Stimulated activated CD8-positive, alpha-beta memory T cell treated with anti-CD3 and anti-CD28 coated beads, Interleukin-15, amount 100 ng/mL, for 48 hours (primary cell): ENCODE measurements at places on chromosomes 16 and 17.

- no peak for DNase-seq
Observed at GRCh38 chr17:15978606-15979005, 20.9 kb downstream of the ZSWIM7 start.

DNA sequence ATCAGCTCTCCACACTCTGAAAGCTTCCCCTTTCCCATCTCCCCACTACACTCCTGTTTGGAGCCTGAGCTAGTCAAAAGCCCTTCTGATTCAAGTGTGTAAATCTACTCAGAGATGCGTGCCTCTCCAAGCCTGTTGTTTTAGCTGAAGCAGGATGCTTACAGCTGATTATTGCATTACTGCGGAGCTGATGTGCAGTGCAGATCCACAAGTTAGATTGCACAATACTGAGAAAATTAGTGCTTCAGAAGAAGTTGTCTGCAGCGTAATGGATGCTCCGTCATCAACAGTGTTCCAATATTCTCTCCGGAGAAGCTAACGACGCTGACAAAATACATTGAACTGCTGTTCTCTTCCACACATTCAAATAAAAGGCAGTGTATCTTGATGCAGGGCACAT lies 44.8 kb upstream of the NLRP1 start:
- no peak for DNase-seq

- DNase-seq, result no peak
Observed at GRCh38 chr17:69874175-69874670, 200.8 kb upstream of the KCNJ16 start.

DNA sequence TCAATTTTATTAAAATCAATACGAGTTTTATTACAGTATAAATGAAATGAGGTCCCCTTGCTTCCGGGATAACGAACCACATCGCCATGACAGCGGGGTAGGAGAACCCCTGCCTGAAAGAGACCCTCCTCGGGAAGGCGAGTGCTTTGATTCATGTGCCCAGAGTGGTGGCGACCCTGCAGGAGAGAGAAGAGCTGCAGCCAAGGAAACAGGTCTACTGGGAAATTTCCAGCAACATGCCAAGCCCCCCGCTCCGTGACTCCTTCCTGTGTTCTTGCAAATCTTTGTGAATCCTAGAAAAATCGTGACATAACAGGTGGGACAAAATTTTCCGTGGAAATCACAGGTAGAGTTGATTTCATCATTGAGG lies 162.5 kb downstream of the WSCD1 start:
- DNase-seq, result no peak

DNA sequence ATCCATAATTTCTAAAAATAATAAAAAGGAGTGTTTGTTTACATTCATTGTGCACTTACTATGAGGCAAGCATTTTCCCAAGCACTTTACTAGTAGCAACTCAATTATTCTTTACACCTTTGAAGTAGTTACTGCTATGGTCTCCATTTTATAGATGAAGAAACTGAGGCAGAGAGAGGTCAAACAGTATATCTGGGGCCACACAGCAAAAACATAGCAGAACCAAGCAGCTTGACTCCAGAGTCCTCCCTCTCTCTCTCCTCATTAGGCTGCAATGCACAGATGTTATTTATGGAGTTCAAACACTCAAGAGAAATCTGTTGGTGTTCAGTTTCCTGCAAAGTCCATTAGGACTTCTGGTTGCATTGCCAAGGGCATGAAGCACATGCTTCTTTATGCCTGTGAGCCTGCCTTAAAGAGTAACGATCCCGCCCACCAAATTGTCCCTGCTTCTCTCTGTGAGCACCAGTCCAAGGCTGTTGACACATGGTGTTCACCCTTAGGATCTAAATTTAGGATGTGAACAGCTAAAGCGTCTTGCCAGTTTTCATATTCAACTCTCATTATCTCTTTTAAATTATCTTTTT lies 44.0 kb downstream of the GPRC5B start:
- DNase-seq, result no peak

GRCh38 chr17:63512388-63512787 lies 10.8 kb upstream of the KCNH6 start:
- no peak for DNase-seq

DNA sequence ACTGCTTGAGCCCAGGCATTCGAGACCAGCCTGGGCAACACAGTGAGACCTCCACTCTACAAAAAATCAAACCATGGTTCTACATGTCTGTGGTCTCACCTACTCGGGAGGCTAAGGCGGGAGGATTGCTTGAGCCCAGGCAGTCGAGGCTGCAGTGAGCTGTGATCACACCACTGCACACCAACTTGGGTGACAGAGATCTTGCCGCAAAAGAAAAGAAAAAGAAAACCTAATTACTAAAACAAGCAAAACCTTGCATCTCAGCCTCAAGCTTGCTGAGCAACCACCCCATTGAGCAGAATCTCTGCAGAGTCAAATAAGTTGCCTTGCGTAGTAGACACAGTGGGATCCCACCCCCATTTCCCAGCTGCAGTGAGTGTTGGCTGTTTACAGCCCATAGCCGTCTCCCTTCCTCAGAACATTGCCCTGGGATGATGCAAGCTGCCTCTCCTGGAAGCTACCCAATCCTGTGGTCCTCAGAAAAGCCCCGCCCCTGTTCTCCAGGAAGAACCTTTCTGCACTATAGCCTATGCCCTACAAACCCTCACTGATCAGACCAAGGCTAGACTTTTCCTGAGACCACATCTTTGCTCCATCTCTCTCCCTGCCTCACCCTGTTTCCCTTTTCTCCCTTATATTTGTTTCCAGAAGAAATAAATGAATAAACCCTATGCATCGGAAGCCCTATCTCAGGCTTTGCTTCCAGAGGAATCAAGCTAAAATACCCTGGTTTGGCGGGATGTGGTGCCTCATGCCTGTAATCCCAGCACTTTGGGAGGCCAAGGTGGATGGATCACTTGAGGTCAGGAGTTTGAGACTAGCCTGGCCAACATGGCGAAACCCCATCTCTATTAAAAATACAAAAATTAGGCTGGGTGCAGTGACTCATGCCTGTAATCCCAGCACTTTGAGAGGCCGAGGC lies 16.7 kb upstream of the ERN2 start:
- no peak for DNase-seq

DNA sequence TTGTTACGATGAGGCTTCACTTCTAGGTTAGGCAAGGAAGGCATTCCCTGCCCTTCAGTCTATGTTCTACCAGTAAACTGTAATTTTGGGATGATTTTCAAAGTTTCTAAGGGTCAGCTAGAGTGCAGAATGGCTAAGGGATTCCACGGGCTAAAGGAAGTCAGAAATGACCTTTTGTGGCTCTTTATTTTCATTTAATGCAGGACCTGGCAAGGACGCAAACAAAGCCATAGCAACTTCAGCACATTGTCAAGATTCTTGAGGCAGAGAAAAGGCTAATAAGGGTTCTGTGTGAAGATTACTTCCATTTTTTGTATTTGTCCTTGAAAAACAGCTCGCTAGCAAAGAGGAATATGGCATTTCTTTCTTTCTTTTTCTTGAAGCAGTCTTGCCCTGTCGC lies 76.6 kb downstream of the STX8 start:
- DNase-seq, result no peak

DNA sequence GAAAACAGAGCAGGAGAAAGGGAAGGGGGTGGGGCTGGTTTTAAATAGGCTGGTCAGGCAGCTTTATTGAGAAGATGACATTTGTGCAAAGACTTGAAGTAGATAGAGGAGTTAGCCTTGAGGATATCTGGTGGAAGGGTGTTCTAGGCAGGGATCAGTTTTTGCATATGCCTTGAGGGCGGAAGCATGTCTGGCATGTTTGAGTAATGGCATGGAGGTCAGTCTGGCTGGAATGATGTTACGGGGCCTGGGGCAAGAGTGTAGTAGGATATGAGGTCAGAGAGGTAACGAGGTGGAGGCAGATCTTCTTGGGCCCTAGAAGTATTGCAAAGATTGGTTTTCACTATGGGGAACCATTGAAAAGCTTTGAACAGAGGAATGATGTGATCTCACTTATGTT lies 4.8 kb downstream of the RABEP1 start:
- DNase-seq, result no peak

- DNase-seq, result no peak
Observed at GRCh38 chr17:3818786-3819185, 17.8 kb upstream of the ITGAE start.

- no peak for DNase-seq
Observed at GRCh38 chr17:27526604-27527002, 70.4 kb downstream of the KSR1 start.

- no peak for DNase-seq
Observed at GRCh38 chr16:22810226-22810625, 3.7 kb upstream of the HS3ST2 start.

DNA sequence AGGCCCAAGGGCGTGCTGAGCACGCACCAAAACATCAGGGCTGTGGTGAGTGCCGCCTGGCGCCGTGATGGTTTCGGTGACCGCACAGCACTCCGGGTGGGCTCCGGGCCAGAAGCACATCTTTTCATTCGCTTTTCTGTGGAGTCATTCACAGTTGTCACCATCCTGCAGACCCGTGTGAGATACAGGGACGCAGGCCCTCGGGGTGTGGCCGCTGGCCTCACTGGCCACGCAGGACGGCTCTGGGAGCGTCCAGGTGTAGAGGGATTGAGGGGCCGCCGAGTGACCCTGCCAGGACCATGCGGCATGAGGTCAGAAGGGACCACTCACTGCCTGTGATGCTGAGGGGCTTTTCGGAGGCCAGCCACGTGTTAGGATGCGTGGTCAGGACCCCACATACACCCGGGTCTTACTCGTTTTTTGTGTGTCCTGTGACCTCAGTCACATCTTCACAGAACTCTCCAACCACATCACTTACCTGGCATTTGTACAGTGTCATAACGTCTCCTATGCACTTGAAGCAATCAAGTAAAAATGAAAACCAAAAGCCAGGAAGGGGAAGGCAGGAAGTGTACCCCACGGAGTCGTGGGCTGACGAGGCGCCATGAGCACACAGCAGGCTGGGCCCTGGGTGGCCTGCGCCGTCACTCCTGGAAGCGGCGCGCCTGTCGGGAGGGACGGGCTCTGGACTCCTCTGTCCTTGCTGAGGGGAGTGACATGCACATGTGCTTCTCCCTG lies 7.8 kb downstream of the ACSF3 start:
- no peak for DNase-seq

DNA sequence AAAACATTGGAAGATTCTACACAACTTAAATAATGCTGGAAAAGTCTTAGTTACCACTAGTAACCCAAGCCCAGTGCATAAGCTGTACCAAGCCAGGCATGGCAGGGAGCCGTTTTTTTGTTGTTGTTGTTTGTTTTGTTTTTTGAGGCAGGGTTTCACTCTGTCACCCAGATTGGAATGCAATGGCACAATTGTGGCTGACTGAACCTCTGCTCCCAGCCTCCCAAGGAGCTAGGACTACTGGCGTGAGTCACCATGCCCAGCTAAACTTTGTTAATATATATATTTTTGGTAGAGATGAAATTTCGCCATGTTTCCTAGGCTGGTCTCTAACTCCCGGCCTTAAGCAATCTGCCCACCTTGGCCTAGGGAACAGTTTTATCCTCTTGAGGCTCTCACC lies 564 bp upstream of the TMIGD1 start:
- no peak for DNase-seq

DNA sequence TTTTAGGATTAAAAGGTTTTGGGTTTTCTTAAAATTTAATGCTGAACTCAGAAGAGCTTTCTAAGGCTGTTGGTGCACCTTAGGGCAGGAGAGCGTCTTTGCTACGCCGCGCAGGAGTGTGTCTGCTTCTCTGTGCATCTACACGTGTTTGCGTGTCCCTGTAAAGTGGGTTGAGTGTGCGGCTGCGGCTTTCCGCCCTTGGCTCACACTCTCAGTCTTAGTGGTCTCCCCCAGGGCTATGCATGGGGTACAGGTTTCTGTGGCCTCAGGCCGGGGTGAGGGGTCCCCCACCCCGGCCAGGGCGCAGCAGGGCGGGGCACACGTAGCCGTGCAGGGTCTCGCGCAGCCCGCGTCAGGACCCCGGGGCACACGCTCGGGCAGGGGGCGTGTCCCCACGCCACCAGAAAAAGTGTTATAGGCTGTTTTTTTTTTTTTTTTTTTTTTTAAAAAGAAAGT lies 727 bp upstream of the TENT4B start:
- DNase-seq, result peak; percentile 81

DNA sequence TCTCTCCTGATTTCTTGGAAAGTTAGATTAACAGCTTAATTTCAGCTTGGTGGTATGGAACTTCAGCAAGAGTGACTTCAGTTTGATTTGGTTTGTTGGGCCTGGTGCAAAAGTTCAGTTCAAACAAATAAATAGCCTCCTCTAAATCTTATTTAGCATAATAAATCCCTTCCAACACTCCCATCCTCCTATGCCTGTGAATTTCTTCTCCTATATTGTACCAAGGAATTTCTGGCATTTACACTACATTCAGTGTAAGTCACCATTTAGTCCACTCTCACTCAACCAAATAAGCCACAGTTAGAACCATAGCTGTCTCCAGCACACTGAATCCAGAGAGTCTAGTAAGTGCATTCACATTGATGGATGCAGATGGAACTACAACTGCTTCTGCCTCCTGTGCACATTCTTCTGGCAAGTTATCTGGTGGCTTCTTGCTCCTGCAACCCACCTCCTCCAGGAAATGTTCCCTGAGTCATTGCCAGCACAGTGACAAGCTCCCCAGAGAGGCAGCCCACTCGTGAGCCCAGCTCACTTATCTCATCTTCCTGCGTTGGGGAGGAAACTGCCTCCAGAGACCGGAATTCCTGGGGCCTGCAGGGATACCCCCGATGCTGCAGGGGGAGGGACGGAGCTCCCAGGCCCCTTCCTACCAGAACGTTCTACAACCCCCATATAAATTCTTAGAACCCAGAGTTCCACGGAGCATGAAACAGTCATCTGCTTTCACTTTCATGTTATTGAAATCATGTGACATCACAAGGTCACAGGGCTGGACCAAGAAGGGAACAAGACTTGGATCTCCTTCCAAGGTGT lies 318.3 kb downstream of the PHKB start:
- no peak for DNase-seq

DNA sequence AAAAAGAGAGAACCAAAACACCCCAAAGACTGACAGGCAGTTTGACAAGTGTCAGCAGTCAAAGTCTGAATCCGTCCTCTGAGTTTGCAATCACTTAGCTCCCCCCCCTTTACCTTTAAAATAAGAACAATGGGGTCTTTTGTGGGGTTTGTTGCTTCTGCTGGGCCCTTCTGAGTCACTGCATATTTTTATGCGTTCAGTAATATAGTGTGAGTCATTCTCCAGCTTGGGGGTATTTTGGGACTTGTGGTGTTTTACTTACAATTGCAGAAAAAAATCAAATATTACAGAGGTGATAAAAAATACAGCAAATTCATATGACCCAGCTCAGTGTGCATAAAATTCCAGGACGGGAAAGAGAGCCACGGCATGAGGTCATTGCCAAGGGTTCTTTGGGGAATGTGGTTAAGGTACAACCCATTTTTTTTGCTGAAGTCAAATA lies 120.1 kb downstream of the CYLD start:
- no peak for DNase-seq

- DNase-seq, result no peak
Observed at GRCh38 chr16:89361751-89362539, 128.4 kb downstream of the ANKRD11 start.

DNA sequence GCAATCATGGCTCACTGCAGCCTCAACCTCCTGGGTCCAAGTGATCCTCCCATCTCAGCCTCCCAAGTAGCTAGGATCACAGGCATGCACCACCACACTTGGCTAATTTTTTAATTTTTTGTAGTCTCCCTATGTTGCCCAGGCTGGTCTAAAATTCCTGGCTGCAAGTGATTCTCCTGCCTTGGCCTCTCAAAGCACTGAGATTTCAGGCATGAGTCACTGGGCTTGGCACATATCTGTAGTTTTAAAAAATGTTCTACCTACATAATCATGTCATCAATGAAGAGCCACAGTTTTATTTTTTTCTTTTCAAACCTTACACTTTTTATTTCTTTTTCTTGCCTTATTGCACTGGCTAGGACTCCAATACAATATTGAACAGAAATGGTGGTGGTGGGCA lies 33.1 kb upstream of the COL1A1 start:
- DNase-seq, result no peak

GRCh38 chr17:64507413-64507782 lies 621 bp downstream of the CEP95 start:
- DNase-seq, result no peak
